ENCODE measurements at places on chromosomes 4 and X. TPM values are rescaled to one million over a fixed set of nuclear protein-coding genes. Genes with fewer than 3 reads are reported as not detected.

Gene GAB1
- total RNA-seq = 3.9 TPM

Gene PNMA5
- not detected for total RNA-seq

Gene GPR173
- total RNA-seq = 1.9 TPM

Gene ANKRD50
- total RNA-seq = 27.7 TPM

Gene CHIC1
- total RNA-seq = 15.2 TPM

Gene DNAAF6
- total RNA-seq = not detected

Gene PALLD
- total RNA-seq = 62.4 TPM
